T47D (cell line): ENCODE measurements at places on chromosomes 4 and X.

GRCh38 chr4:53362093-53362492 is 3.8 kb downstream of the SCFD2 start:
- no peak for DNase-seq

GRCh38 chrX:20347481-20347880 is 80.8 kb upstream of the RPS6KA3 start:
- no peak for DNase-seq

DNA sequence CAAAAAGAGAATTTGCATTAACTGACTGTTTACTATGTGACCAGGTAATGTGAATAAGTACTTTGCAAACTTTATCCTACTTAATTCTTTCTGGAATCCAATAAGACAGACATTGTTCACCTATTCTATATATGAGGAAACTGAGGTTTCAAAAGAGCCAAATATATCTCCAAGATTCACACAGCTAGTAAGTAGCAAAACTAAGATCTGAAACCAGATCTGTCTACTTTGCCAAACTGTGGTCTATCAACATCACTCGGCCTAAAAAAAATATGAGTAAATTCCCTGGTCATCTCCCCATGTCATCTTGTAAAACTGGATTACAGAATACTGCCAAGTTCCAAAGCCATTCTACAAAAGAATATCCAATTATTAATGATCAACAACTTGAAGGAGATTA is 52.8 kb downstream of the ANAPC10 start:
- DNase-seq: no peak

DNA sequence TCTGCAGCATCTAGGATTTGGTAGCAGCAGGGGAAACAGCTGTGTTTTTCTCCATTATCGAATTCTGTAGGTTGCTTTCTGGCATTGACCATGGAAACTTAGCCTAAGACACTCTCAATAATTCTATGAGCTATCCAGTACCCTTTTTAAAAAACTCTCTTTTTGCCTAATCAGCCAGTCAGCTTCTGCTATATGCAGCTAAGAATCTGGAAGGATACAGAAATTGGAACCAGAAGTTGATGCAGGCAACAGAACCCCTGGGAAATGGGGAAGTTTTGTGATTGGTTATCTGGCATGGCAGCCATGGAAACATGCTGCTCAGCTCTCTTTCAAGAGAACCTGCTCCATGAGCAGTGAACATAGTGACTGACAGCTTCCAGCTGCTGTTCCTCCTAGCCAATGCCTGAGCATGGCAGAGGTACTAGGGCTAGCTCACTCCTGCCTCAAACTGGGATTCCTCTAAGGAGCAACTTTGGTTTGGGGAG is 417.6 kb upstream of the MAOA start:
- DNase-seq: no peak

- no peak for DNase-seq
Observed at GRCh38 chrX:150934453-150934852, 36.0 kb upstream of the CD99L2 start.

- no peak for DNase-seq
Observed at GRCh38 chr4:101229116-101229515, 118.2 kb downstream of the PPP3CA start.

GRCh38 chr4:21856754-21857153 is 91.8 kb downstream of the KCNIP4 start:
- no peak for DNase-seq

- DNase-seq: no peak
Observed at GRCh38 chr4:5215321-5215720, 164.0 kb downstream of the STK32B start.

- no peak for DNase-seq
Observed at GRCh38 chr4:142817442-142817841, 28.7 kb downstream of the INPP4B start.

GRCh38 chr4:41753942-41754341 is 5.4 kb upstream of the PHOX2B start:
- DNase-seq: no peak

- no peak for DNase-seq
Observed at GRCh38 chrX:32137525-32137924, 1065.7 kb upstream of the FTHL17 start.

- DNase-seq: no peak
Observed at GRCh38 chr4:141643557-141643956, 7.2 kb downstream of the IL15 start.

GRCh38 chr4:140268186-140268841 is 105.1 kb upstream of the SCOC start:
- no peak for DNase-seq

DNA sequence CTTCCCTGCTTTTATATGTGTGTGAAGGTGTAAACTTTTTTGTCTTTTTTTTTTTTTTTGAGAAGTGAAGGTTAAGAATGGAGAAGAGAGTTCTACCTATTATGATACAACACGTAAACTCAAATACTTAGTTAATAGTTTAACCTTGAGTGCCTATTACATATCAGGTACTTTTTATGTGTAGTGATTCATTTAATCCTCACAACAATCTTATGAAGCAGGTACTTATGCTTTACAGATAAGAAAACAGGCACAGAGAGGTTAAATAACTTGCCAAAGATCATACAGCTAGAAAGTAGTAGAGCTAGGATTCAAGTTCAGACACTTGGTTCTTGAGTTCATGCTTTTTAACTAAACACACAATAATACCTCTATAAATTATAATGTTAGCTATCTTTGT is 107.4 kb downstream of the THOC2 start:
- DNase-seq: no peak

GRCh38 chrX:17621566-17622270 is 115.6 kb upstream of the SCML1 start:
- DNase-seq: no peak

GRCh38 chrX:101357166-101357795 is 8.7 kb upstream of the TIMM8A start:
- no peak for DNase-seq

DNA sequence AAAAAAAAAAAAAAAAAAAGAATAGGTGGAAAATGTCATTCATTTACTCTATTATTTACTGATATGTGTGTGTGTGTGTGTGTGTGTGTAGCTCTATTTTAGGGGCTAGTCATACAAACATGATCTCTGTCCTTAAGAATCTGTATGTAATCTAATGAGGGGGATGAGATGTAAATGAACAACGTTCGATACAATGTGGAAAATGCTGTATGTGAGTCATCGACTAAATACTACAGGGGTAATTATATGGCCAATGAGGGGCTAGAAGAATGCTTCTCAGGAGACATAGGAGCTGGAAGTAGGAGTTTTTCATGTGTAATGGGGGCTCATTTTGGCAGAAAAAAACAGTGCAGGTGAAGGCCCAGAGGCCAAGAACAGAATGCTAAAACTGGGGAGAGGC is 41.9 kb downstream of the LEF1 start:
- DNase-seq: no peak

DNA sequence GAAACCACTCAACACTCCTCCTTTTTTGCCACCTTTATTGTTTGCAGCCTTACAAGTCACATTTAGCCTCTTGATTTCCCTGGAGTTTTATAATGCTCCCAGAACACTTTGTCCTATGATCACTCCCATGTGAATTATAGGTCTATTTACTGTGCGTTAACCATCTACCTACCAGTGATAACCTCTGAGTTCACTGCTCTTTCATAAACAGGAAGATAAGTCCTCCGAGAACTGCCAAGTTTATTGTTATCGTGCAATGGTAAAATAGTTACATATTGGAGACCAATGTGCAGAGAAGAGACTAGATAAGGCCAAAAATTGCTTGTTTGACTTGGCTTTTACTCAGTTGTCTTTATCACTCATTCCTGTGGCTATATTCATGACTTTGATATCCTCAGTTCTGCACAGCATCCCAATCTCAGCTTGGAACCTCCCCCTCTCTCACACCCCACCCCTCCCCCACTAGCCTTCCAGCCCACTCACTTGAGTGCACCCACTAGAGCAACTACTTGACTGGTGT is 12.9 kb upstream of the NUDT9 start:
- no peak for DNase-seq

GRCh38 chr4:128310266-128310697 is 22.7 kb upstream of the PGRMC2 start:
- no peak for DNase-seq

DNA sequence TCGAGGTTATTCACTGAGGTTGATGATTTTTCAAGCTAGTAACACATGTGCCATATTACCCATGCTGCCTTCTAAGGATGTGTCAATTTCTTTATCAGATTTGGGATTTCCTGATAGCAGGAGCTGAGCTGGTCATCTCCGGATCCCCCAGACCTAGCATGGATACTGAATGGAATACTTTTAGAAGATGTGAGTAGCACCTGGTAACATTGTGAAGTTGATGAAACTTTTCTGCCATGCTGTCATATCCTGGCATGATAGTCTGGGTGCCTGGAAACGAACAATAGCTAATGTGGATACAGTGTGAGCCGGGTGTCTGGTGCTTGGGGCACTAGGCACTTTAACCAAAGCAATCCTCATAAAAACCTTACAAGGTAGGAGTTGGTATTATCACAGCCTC is 11.0 kb upstream of the CYTL1 start:
- DNase-seq: no peak

GRCh38 chrX:118286066-118286762 is 59.7 kb upstream of the WDR44 start:
- DNase-seq: no peak

DNA sequence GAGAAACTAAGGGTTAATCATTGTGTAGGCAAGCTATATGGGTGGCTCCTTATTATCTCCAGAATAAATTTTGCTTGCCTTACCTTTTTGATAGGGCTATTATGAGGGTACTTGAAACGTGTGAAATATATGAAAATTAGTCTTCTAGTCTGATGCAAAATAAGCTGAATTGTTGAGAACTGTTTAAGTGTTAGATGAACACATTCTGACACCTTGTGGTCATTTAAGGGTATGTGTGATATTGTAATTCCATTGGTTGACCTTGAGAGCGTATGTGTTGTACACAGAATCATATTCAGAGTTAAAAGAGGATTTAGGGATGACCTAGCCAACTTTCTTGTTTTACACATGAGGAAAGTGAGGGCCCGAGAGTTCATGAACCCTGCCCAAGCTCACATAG is 44.6 kb upstream of the LINC00632 start:
- peak; percentile 39 for DNase-seq

- DNase-seq: no peak
Observed at GRCh38 chr4:183469936-183470335, 25.5 kb downstream of the CDKN2AIP start.

DNA sequence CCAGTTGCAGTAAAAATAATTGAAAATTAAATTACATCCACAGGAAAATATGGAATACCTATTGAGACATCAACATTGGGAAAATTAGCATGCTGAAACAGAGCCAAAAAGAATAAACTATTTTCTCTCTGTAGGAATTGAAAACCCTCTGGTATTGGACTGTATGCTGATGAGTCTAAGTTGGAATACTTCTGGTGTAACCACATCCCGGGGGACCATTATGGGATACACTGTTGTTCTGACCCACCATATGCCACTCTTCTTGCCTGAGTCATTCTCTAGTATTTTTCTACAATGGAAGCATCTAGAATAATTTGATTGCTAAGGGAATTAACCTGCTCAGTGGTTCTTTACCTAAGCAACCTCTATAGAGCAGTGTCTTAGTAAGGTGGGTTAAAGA is 640.7 kb upstream of the AGA start:
- no peak for DNase-seq

- DNase-seq: no peak
Observed at GRCh38 chr4:98343626-98344025, 82.4 kb downstream of the RAP1GDS1 start.

GRCh38 chrX:104641176-104641575 is 75.2 kb downstream of the IL1RAPL2 start:
- no peak for DNase-seq

DNA sequence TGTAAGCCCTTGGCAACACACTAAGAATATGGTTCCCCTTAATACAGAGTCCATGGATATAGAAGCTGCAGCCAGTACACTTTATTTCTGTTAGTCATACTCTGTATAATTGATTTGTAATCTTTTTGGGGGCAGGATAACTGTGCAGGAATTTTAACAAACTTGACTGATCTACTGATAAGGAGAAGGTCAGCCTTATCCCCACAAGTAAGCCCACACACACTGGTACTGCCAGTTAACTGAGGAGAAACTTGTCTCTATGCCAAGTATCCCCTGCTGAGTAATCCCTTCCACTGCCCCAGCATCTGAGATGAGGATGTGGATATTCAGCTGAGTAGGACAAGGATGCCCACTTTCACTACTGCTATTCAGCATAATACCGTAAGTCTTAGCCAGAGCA is 154.9 kb upstream of the CXXC4 start:
- DNase-seq: no peak

DNA sequence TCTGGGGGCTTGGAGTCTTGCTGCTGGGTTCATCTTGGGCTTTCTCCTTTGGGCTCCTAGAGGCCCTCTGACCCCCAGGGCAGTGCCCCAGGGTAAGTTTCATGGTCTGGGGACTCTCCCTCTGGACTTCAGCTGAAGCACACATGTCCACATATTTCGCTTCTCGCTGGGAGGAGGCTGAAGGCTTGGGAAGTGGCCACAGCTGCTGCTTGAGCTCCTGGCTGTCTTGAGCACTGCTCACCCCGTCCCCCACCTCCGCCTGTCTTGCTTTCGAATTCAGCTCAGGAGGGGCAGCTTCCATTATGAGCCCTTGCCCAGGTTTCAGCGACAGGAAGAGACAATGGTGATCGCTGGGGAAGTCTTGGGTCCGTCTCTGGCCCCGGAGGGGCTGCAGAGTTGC is 3.7 kb downstream of the C4orf54 start:
- no peak for DNase-seq

GRCh38 chrX:13387666-13388494 is 68.0 kb upstream of the ATXN3L start:
- DNase-seq: no peak

DNA sequence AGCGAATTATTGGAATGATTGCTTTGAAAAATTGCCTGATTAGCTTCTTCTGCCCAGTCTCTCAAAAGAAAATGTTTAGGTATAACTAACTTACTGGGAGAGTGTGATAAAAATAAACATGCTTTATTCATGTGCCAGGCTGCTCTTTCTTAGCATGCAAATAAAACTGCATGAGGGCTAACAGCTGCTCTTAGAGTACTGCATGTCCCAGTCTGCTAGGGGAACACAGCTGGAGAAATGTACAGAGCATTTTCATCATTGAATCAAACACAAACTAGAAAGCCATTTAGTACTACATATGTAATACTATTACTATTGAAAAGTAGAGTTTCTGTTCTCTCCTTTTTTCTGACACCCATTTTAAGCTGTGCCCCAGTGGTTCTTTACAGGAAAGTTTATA is 726.0 kb downstream of the GRID2 start:
- DNase-seq: no peak

- no peak for DNase-seq
Observed at GRCh38 chr4:104722467-104722866, 227.8 kb upstream of the CXXC4 start.

- peak; percentile 37 for DNase-seq
Observed at GRCh38 chr4:128163177-128164117, 102.3 kb downstream of the LARP1B start.

- DNase-seq: peak; percentile 54
Observed at GRCh38 chr4:85489273-85489981, 14.5 kb downstream of the ARHGAP24 start.

- DNase-seq: no peak
Observed at GRCh38 chr4:53714236-53715140, 123.2 kb upstream of the LNX1 start.

DNA sequence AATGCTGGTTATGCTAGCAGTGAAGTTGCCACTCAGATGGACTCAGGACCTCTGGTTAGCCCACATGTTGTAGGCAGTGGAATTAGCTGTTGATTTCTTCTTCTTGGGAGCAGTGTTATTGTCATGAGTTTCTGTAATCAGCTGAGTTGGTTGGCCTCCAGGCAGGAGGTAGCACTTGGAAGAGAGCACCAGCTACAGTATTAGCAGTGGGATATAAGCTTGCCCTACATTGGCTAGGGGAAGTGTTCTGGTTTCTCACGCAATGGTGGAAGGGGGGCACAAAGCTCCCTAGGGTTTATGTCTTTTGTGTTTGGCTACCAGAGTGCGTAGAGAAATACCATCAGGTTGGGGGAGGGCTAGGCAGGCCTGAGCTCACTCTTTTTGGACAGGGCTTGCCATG is 34.0 kb upstream of the UCP1 start:
- DNase-seq: no peak
